Endodermal cell (in vitro differentiated cells): ENCODE measurements at places on chromosomes 16 and 17. TPM values are rescaled to one million over a fixed set of nuclear protein-coding genes. Genes with fewer than 3 reads are reported as not detected.

The CD79B gene
- total RNA-seq: 0.44 to 0.70 TPM in 2 of 3 replicates, not detected in the other

The CORO6 gene
- total RNA-seq: 0.41 and 0.86 TPM in 2 replicates

- H3K4me1 ChIP-seq: no peaks in the 10 kb centered on the region
- no peak overlapping the region for H3K27ac ChIP-seq
- peak; percentile 7 for DNase-seq
- H3K36me3 ChIP-seq: no peaks in the 10 kb centered on the region
- H3K4me3 ChIP-seq: no peak overlapping the region
- no peaks in the 10 kb centered on the region for H3K27me3 ChIP-seq
These were observed 56.6 kb downstream of the TMEM186 start for GRCh38 chr16:8740775-8741355.

GRCh38 chr16:54077050-54077821 is 209.4 kb downstream of the IRX3 start:
- H3K36me3 ChIP-seq: no peaks in the 10 kb centered on the region
- no peak overlapping the region for H3K27ac ChIP-seq
- no peaks in the 10 kb centered on the region for H3K27me3 ChIP-seq

The UTS2R gene
- 0.38 TPM in 1 of 3 replicates, not detected in the others for total RNA-seq

The PHOSPHO1 gene
- 0.42 to 1.2 TPM (median 0.82 TPM) in 3 replicates for total RNA-seq

- no peak for DNase-seq
- no peaks in the 10 kb centered on the region for H3K4me1 ChIP-seq
- H3K27me3 ChIP-seq: no peaks in the 10 kb centered on the region
- H3K4me3 ChIP-seq: no peak overlapping the region
- H3K27ac ChIP-seq: no peak overlapping the region
- H3K36me3 ChIP-seq: peaks cover 10% of the 10 kb centered on the region
These were observed 11.8 kb upstream of the ZNF23 start for GRCh38 chr16:71473891-71474290.

DNA sequence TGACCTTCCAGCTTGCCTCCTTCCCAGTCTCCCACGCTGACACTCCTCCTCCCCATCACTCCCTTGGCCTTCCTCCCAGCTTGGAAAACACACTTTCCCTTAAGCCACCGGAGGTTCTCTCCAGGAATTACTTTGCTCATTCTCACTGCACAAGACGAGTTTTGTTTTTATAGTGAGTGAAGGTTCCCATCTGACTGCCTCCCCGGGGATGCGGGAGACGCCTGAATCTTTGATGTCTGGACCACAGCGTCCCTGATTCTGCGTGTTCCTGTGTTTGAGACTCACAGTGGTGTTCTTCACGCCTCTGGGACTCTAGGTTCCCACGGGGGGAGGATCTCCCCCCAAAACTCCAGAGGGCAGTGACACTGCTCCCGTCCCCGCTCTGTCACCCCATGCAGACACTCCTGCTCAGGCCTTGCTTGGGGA is 2.0 kb downstream of the DNAI2 start:
- no peaks in the 10 kb centered on the region for H3K36me3 ChIP-seq
- H3K27me3 ChIP-seq: peaks cover 20% of the 10 kb centered on the region
- H3K4me3 ChIP-seq: no peak overlapping the region
- H3K4me1 ChIP-seq: no peaks in the 10 kb centered on the region
- DNase-seq: no peak

The EMP2 gene
- 10.9 to 26.1 TPM (median 20.7 TPM) in 3 replicates for total RNA-seq

GRCh38 chr17:40451420-40451819 is 8.2 kb downstream of the IGFBP4 start:
- H3K36me3 ChIP-seq: no peaks in the 10 kb centered on the region
- H3K27ac ChIP-seq: no peak overlapping the region
- no peak for DNase-seq
- H3K4me1 ChIP-seq: no peaks in the 10 kb centered on the region

The C16orf89 gene
- 0.34 and 0.51 TPM in 2 replicates for total RNA-seq

DNA sequence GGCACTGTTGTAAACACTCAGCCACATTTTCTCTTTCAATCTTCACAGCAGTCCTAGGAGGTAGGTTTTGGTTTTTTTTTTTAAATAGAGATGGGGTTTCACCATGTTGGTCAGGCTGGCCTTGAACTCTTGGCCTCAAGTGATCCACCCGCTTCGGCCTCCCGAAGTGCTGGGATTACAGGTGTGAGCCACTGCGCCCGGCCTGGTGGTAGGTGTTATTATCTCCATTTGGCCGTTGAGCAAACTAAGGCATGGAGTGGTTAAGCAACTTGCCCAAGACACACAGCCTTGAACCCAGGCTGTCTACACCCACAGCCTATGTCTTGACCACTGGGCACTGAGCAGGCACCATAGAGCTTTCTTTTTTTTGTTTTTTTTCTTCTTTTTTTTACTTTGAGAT is 8.6 kb downstream of the SGCA start:
- peaks cover 3% of the 10 kb centered on the region for H3K4me1 ChIP-seq
- no peak overlapping the region for H3K4me3 ChIP-seq
- DNase-seq: no peak
- no peaks in the 10 kb centered on the region for H3K27me3 ChIP-seq

- no peak overlapping the region for H3K27ac ChIP-seq
- no peak overlapping the region for H3K4me3 ChIP-seq
- H3K4me1 ChIP-seq: peaks cover 3% of the 10 kb centered on the region
- no peak for DNase-seq
- H3K36me3 ChIP-seq: no peaks in the 10 kb centered on the region
These were observed 95.6 kb upstream of the HLF start for GRCh38 chr17:55168958-55169687.

The OTOP2 gene
- not detected in 2 replicates for total RNA-seq

The CLDN6 gene
- total RNA-seq: 572 and 584 TPM in 2 replicates

The CCL15 gene
- total RNA-seq: not detected in 2 replicates

The PRSS33 gene
- total RNA-seq: 0.35 TPM in 1 of 2 replicates, not detected in the other

The PIGS gene
- 29.7 to 35.3 TPM (median 34.9 TPM) in 3 replicates for total RNA-seq

DNA sequence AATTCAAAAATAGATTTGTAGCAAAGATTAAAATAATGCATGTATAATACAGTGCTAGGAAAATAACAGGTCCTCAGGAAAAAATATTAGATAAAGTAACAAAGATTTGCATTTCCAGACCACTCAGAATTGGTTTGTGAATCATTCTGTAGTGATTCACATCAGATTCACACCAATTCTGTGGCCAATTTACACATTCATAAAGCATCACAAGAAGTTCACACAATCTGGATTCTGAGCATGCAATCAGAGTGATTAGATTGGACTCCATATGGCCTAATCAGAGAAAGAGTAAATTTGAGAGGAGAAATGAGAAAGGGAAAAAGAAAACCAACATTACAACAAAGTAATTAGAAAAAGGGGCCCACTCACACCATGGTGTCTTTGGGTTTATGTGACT is 36.0 kb upstream of the SLC47A1 start:
- no peaks in the 10 kb centered on the region for H3K36me3 ChIP-seq
- no peak overlapping the region for H3K4me3 ChIP-seq
- DNase-seq: no peak
- no peak overlapping the region for H3K27ac ChIP-seq

DNA sequence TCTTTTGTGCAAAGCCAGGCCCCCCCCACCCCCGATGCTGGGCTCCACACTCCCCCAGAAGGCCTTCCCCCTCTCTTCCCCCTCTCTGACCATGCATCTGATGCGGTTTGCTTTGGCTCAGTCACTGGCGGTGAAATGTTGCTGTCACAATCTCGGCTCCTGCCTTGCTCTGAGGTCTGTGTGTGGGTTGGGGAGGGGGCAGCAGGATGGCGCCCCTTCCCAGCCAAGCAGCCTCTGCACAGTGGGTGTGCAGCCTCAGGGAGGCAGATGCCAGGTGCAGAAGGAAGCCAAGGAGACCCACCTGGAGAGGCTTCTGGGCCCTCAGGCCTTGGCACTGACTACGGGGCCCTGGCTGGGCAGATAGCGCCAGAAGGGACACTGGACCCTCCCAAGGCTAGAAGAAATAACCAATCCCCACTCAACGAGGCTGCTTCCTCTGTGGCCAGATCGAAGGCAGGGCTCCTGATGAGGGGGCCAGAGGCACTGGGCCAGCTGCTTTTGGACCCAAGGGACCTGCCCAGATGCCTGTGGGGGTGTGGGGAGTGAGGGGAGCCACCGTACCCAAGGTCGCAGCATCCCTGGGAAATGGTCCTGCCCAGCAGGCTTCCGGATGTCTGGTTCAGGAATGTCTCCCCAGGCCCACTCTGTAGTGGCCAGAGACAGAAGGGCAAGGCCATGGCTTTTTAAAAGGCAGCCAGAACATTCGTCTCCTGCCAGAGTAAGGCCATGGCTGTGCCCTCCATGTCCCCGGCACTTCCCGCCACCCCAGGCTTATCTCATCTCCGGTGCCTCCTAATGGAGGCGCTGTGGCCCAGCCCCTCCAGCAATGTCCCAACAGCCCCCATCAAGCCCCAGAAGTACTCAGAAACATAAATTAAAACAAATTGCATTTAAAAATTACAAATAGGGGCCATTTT is 43.4 kb upstream of the SLC38A10 start:
- no peak overlapping the region for H3K4me3 ChIP-seq
- peak; percentile 66 for DNase-seq
- peaks cover 11% of the 10 kb centered on the region for H3K4me1 ChIP-seq

The OR3A3 gene
- not detected in 3 replicates for total RNA-seq

DNA sequence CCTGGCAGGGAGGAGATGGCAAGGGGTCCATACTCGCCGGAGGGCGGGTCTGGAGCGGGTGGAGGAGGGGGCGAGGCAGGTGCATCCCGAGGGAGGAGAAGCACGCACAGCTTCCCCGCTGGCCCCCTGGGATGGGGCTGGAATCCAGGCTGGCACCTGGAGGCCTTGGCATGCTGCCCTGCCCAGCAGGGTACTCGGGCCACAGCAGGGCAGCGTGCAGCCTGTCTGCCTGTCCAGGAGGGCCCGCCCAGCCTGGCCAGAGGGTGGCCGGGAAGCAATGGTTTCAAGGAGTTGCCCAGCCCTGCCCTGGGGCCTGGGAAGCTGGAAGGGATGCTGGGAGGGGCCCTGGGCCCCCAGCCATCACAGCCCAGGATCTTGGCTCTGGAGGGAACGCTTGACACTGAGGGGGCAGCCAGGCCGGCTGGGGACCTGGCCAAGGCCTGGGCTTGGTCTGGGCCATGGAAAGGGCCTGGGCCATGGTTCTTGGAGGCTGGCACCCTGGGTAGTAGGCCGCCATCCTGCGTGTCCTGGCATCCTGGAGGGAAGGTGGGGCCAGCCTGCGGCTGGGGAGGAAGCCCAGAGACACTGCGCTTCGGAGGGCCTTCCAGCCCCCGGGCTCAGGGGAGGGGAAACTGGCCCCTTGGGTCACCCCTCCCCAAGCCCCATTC is 1.1 kb downstream of the GLIS2 start:
- H3K27ac ChIP-seq: no peak overlapping the region
- H3K4me1 ChIP-seq: peaks cover 17% of the 10 kb centered on the region
- peak overlapping the region; percentile 80 for H3K4me3 ChIP-seq
- peaks cover 21% of the 10 kb centered on the region for H3K27me3 ChIP-seq
- no peak for DNase-seq

- H3K4me3 ChIP-seq: peak overlapping the region; percentile 41
- DNase-seq: no peak
- no peaks in the 10 kb centered on the region for H3K4me1 ChIP-seq
These were observed 47.9 kb downstream of the SCPEP1 start for GRCh38 chr17:57025876-57026275.

The KRT40 gene
- not detected in 2 replicates for total RNA-seq

GRCh38 chr17:4891411-4892410 is 7.6 kb upstream of the C17orf107 start:
- H3K4me1 ChIP-seq: no peaks in the 10 kb centered on the region
- no peak overlapping the region for H3K4me3 ChIP-seq
- no peak overlapping the region for H3K27ac ChIP-seq
- H3K27me3 ChIP-seq: no peaks in the 10 kb centered on the region
- DNase-seq: no peak
